ENCODE measurements at places on chromosomes 6 and 20.

DNA sequence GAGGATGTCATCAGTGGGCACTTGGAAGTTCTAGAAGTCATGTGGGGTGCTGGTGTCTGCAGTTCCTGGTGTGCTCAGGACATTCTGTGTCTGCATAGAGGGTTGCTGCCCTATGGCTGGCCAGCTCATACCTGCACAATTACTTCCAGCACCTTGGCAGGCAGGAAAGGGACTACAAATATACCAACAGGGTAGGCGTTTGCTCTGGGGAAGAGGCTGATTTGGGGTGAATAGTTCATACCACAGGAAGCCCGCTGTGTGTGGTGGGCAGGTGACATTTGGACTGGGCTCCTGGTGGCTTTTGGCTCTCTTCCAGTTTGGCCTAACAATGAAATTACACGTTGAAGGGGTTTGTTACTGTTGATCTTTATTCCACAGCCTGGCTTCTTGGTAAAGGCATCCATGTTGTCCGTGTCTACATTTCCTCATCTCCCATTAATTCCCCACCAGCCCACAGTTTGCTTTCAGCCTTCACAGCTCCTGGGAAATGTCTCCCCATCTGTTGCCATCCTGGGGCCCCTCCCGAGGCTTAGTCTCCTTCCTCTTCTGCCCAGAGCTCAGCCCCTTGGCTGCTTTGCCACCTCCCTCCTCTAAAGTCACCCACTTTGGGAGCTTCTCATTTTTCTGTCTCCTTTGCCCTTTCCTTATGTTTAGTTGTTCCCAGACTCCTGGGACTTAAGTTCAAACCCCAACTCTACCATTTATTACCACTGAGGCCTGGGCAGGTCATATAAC, 88.1 kb downstream of the RSPH3 start:
- DNase-seq: no peak

DNA sequence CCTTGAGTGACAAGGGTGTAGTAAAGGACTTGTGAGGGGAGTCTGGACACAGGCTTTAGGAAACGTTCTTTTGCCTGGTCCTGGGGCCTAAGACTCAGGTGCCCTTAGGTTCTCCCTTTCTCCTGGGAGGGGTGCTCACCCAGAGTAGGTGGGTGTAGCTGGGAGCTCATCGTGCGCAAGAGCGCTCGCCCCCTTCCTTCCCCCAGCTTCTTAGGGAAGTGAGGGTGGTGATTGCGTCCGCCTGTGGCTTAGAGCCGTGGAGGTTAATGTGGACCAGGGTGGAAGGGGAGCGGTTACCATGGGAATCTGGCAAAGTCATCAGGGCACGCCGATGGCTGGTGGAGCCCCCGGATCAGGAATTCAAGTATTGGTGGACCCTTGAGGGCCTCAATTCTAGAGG, 3.3 kb upstream of the AARS2 start:
- DNase-seq: no peak

- DNase-seq: no peak
These were observed 85.4 kb downstream of the MYO6 start for GRCh38 chr6:75834447-75834846.

DNA sequence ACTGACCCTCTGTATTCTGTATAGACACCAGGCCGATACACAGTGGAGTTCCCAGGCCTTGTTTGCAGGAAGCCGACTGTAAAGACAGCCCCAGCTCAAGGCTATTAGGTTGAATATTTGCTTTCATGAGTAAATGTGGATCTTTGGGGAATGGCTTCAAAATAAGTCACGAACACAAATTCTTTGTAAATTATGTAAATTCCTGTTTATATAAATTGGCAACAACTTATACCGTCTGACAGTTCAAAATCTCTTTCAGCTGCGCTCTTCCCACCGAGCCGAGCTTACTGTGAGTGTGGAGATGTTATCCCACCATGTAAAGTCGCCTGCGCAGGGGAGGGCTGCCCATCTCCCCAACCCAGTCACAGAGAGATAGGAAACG, 24.7 kb downstream of the EDN3 start:
- DNase-seq: no peak

Measured in activated CD4-positive, CD25-positive, alpha-beta regulatory T cell treated with anti-CD3 and anti-CD28 coated beads, Interleukin-2, amount 50 U/mL, for 16 hours (primary cell).